Activated naive CD4-positive, alpha-beta T cell treated with anti-CD3 and anti-CD28 coated beads for 36 hours (primary cell): ENCODE measurements at places on chromosomes 2 and 18. TPM values are rescaled to one million over a fixed set of nuclear protein-coding genes. Genes with fewer than 3 reads are reported as not detected.

Gene IL36RN
- total RNA-seq: not detected

Gene ST8SIA3
- total RNA-seq: not detected

Gene MAP3K19
- total RNA-seq: not detected

Gene TMEFF2
- total RNA-seq: not detected

Gene SFT2D3
- 3.3 TPM for total RNA-seq

Gene DNER
- total RNA-seq: not detected

DNA sequence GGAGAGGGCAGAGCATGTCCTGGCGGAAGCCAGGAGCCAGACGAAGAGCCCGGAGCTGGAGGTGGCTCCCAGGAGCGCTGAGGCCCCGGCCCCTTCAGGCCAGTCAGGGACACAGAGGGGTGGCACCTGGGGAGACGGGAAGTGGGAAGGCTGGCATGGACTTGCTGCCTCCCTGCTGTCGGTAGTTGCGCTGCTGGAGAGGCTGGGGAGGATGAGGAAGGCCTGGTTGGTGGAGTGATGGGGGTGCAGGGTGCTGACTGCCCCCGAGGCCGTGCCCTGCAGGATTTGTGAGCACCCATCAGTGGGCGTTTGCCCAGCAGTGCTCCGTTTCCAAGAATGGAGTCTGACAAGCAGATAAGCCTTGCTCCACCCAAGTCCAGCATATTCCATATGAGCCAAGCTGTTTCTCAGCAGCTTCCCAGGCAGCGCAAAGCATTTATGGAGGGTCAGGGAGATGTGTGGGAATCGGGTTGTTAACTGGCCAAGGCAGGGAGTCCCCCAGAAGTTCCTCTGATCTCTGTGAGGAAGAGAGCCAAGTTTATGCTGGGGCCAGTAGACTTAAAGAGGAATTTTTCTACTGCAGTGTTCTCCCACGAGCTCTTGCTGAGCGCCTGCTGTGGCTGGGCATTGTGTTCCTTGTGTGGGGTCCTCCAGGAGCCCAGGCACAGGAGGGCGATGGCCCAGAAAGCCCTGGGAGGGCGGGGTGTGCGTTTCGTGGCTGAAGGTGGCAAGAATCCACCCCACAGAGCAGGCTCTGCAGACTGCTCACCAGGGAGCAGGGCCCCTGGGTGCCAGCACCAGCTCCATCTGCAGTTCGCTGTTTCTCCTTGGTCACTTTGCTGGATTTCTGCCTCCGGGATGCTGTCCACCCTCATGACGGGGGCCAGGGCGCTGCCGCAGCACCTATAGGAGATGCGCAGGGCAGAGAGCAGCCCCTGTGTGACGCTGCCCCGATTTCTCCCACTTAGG is 250.2 kb downstream of the ALPK2 start:
- no peaks in the 10 kb centered on the region for H3K27me3 ChIP-seq
- DNase-seq: no peak
- no peak overlapping the region for H3K27ac ChIP-seq
- no peak overlapping the region for H3K4me3 ChIP-seq

DNA sequence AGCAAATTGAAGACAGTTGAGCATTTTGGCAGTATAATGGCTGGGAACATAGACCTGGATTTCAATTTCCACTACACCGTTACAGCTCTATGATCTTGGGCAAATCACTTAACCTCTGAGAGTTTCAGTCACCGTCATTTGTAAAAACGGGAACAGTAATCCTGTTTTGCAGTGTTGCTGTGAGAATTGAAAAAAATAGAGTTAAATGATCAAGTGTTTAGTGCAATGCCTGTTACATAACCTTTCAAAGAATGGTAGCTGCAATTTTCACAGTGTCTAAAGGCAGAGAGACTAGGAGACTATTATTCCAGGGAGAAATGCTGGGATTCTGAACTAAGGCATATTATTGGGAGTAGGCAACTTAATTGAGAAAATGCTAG is 2.0 kb downstream of the AGPS start:
- no peaks in the 10 kb centered on the region for H3K27me3 ChIP-seq
- peaks cover 27% of the 10 kb centered on the region for H3K36me3 ChIP-seq
- no peak for DNase-seq
- H3K4me3 ChIP-seq: peak overlapping the region; percentile 45

- H3K27ac ChIP-seq: no peak overlapping the region
- H3K27me3 ChIP-seq: no peaks in the 10 kb centered on the region
Measured at GRCh38 chr2:217983276-217984233, 19.2 kb downstream of the TNS1 start.

DNA sequence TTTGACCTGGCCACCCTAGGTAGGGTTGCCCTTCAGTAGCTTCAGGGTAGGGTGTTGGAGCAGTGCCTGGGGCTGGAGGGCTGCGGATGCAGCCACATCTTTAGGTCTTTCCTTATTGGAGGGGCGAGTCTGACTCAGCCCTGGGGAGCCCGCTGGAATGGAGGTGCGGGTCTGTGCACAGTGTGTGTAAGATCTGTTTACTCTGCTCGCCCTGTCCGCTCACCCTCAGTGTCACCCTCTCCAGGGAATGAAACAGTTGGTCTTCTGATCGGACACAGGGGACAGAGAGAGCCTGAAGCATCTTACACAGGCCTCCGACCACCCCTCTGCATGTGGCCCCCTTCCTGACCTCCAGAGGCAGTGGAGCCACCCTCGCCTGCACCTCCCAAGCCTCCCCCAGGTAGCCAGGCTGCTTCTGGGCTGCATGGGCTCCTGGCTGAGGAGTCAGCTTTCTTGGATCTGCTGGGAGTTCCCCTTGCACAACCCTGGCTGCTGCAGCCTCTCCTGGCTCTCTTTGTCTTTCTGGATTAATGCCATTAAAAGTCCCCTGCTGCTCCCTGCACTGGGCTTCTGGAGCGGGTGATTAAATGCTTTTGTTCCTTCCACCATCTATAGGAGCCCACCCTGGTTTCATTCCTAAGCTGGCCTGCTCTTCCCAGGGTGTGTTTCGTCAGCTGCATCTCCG is 82.6 kb downstream of the ASB1 start:
- no peak overlapping the region for H3K4me3 ChIP-seq
- H3K4me1 ChIP-seq: no peaks in the 10 kb centered on the region
- no peaks in the 10 kb centered on the region for H3K27me3 ChIP-seq
- no peak overlapping the region for H3K27ac ChIP-seq
- H3K36me3 ChIP-seq: no peaks in the 10 kb centered on the region

DNA sequence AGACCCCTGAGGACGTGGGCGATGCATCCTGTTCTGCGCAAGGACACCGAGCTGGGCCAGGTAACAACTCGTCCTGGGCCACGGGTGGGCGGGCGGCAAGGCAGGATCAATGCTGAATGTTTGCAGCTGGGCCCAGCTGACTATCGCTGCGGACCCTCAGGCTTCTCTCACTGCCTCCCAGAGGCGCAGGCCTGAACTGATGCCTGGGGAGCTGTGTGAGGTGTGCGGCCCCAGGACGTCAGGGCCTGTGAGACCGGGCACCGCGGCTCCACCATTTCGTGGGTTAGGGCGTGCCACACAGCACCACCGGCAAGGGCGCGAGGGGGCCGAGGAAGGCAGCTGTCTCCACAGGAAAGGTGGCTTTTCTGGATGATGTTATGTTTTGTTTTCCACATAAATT is 307.4 kb downstream of the NDUFA10 start:
- no peaks in the 10 kb centered on the region for H3K27me3 ChIP-seq
- no peaks in the 10 kb centered on the region for H3K4me1 ChIP-seq
- peaks cover 3% of the 10 kb centered on the region for H3K36me3 ChIP-seq
- H3K27ac ChIP-seq: no peak overlapping the region
- no peak overlapping the region for H3K4me3 ChIP-seq

- DNase-seq: peak; percentile 86
- H3K27me3 ChIP-seq: peaks cover 16% of the 10 kb centered on the region
- no peaks in the 10 kb centered on the region for H3K36me3 ChIP-seq
- no peaks in the 10 kb centered on the region for H3K4me1 ChIP-seq
- no peak overlapping the region for H3K27ac ChIP-seq
- no peak overlapping the region for H3K4me3 ChIP-seq
Measured at GRCh38 chr2:205885492-205886099, 200.4 kb downstream of the INO80D start.

- no peak for DNase-seq
- no peak overlapping the region for H3K4me3 ChIP-seq
- no peak overlapping the region for H3K27ac ChIP-seq
- H3K36me3 ChIP-seq: no peaks in the 10 kb centered on the region
- H3K27me3 ChIP-seq: no peaks in the 10 kb centered on the region
- H3K4me1 ChIP-seq: no peaks in the 10 kb centered on the region
Measured at GRCh38 chr18:44598514-44598913, 82.2 kb upstream of the SETBP1 start.

GRCh38 chr2:158979772-158980171 is 11.3 kb downstream of the TANC1 start:
- no peak for DNase-seq
- H3K4me1 ChIP-seq: no peaks in the 10 kb centered on the region
- no peaks in the 10 kb centered on the region for H3K36me3 ChIP-seq
- H3K27ac ChIP-seq: no peak overlapping the region
- no peak overlapping the region for H3K4me3 ChIP-seq
- H3K27me3 ChIP-seq: peaks cover 2% of the 10 kb centered on the region

- H3K4me3 ChIP-seq: no peak overlapping the region
- peaks cover 2% of the 10 kb centered on the region for H3K36me3 ChIP-seq
- DNase-seq: no peak
- H3K4me1 ChIP-seq: no peaks in the 10 kb centered on the region
Measured at GRCh38 chr2:181066333-181066732, 85.9 kb downstream of the UBE2E3 start.
